Stimulated activated CD4-positive, alpha-beta T cell treated with anti-CD3 and anti-CD28 coated beads, Interleukin-12 subunit alpha, Interleukin-12 subunit beta, amount 100 ng/mL, for 48 hours (primary cell): ENCODE measurements at places on chromosomes 7 and 10.

GRCh38 chr7:22430457-22430856, 69.5 kb downstream of the STEAP1B start:
- no peak for DNase-seq

DNA sequence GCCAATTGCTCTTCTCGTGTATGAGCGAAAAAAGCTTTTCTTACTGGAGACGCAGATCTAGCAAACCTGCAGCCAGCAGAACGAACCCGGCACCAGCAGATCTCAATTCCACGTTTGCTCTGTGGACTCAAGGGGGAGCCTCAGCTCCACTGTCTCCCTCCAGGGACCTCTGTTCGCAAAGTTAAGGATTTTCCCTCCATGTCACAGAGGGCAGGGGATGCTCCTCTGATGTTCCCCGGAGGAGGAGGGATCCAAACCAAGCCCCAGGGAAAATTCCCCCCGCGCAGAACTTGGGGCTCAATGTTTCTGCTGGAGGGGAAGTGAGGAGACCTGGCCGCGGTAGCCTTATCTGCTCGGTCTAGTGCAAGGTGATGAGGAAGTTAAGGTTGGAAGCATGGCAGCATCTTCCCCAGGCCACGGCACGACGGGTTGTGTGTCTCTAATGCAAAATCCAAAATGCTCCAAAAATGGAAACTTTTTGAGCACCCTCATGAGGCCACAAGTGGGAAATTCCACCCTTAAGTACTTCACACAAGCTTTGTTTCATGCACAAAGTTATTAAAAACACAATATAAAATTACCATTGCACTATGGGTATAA, 9.0 kb downstream of the IQCE start:
- DNase-seq: no peak

DNA sequence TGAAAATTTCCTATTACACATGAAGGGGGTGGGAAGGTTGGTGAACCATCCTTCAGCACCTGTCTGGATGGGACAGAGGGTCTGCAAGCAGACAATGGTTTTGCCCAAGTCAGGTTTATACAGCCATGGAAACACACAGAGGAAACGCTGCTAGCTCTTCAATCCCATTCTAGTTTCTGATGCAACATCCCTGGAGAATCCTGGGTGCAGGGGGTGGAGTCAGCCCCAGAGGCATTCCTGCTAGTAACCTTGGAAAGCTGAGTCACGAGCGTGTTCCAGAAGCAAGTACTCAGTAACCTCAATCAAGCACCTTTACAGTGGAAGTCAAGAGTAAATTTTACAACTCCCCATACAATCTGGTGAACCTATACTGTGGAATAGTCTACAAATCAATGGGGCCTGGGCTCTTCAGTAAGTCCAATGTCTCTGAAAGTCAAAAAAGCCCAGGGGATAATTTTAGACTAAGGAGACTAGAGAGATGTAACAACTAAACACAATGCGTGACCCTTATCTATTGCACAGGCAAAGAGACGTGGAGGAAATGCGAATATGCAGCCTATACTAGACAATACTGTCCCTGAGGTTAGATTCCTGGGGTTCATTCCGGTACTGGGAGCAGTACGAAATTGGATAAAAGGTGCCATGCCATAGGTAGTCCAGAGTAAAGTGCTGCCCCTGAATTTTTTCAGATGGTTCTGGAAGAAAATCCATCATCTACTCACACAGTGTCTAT, 95.4 kb downstream of the ZRANB1 start:
- no peak for DNase-seq

DNA sequence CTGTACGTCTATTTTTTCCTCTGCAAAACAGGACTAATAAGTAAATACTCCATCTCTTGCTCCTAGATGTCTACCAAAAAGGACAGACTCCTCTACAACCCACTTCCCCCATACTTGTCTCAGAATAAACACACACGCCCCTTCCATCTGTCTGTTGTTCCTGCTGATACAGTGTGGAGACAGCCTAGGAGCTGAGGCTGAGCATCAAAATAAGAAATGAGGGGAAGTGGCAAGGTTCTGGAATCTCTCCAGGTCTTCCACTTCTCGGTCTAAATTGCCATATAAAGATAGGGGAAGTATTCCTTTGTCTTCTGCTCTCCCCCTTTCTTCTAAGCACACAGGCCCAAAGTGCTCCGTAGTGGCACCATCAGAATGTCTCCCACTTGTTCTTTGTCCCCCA, 30.8 kb upstream of the VSIR start:
- DNase-seq: no peak

- DNase-seq: no peak
Measured at GRCh38 chr10:12067336-12067735, 1.4 kb upstream of the DHTKD1 start.

DNA sequence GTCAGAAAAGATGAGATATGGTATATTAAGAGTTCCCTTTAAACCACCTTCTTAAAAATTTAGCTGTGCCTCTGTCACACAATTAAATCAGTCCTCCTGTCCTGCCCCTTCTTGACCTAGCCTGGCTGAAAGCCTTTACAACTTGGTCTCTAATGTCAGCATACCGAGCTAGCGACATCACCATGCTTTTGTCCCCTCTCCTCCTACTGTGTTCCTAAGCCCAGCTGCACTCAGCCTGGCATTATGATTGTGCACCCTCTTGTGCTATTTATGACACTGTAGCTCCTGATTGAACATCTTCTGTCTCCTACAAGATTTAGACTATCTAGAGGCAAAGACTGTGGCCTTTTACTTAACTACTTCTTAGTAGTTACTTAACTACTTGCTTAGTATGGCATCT, 29.2 kb downstream of the TDRD1 start:
- DNase-seq: no peak

GRCh38 chr7:129665013-129665401, 53.5 kb downstream of the NRF1 start:
- DNase-seq: no peak

GRCh38 chr7:83465643-83466042, 183.3 kb downstream of the SEMA3E start:
- DNase-seq: no peak

- no peak for DNase-seq
Measured at GRCh38 chr7:103063895-103064294, 10.7 kb downstream of the FBXL13 start.

GRCh38 chr7:84780158-84781124, 406.4 kb downstream of the SEMA3D start:
- no peak for DNase-seq

DNA sequence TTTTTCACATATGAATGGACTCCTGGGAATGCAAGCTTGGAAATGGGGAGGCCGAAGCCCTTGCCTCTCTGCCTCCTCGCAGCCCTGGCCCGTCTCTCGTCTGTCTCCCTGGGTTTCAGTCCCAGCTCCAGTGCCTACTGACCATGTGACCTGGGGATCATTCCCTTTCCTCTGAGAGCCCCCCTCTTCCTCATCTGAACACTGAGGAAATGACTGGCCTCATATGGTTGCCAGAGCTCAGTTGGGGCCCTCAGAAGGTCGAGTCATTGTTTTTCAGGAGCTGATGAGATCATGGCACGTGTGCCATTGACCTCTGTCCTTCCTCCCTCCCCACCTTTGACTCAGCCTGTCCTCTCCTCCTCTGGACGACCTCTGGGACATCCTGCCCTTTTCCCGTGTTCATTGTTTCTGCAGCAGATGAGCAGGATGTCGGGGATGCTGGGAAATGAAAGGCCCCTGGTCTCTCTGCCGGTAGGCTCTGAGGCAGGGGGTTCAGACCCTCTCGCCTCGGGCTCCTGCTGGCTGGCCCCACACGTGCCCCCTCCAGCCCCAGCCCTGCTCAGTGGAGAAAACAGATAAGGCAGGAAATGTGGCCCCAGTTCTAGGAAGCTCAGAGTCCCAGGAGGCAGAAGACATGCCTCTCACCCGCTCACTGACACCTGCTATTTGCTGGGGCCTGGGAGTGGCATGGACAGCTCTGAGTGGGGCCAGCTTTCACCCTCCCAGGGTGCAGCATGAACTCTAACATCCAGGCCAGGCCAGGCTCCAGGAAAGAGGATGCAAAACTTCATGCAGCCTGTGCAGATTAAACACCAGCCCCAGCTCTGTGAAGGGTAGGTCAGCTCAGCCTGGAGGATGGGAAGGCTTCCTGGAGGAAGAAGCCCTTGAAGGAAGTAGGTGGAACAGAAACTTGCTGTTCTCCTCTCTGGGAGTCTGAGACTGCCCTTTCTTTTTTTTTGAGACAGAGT, 8.3 kb upstream of the PPP1R35 start:
- DNase-seq: no peak

DNA sequence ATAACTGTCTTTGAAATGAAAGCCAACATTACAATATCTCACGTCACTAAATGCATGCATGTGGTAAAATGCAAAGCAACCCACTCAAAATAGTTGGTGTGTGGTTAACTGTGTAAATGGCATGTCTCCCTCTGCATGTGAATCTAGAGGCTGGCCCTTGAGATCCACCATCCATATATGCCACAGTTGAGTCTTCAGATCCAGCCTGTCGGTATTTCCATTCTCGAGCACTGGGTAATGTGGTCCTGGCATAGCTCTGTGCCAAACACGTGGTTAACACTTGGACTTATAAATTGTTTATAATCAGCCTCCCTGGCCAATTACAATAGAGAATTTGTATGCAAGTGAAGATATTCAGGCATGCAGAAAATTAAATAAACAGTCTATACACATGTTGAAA, 90.3 kb downstream of the LYZL1 start:
- DNase-seq: no peak

- no peak for DNase-seq
Measured at GRCh38 chr10:413662-414071, 275.8 kb downstream of the DIP2C start.

DNA sequence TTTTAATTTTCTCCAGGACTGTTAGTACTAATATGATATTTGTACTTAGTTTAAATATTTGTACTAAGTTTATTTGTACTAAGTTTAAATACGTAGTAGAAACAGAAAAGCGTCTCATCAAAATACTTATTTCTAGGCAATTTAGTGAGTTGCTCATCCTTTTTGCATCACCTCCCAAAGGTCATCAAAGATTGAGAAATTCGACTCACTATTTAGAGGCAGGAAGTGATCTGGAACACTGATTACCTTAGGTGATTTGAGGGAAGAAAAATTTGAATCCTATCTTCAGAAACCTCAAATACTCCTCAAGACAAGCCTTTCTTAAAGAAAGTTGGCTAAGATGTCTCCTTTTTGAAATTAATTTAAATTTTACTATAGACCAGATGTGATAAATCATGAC, 14.5 kb downstream of the WNT16 start:
- DNase-seq: no peak

DNA sequence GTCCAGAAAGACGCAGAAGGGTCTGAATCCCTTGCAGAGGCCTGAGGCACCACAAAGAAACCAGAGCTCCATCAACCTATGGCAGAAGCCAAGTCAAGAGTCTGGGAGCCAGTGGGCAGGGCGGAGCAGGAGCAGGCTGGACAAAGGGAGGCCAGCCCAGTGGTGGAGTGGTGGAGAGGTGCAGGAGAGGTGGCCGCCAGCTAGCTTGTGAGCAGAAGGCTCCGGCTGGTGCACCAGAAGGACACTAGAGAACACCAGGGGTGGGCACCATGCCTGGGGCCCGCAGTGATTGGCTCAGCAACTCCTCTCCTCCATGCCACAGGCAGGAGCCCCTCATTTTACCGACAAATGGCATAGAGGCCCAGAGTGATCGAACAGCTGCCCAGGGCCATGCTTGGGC, 186.6 kb downstream of the GRID1 start:
- DNase-seq: no peak

DNA sequence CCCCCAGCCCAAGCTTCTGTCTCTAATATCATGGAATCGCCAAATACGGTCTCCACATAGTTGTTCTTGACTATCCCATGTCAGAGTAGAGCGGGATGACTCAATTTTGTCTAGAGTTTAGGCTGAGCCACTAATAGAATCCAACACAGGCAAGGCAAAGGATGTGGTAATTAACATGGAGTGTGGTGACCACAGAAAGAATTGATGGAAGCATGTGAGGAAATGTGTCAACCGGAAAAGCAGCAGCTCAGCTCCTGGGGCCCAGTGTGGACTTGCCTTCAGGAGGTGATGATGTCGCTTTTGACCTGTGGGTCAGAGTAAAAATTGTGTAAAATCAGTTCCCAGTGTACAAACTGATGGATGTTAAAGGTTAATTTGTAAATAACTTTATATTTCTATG, 139.3 kb upstream of the KLF6 start:
- no peak for DNase-seq

- DNase-seq: no peak
Measured at GRCh38 chr10:122014652-122015248, 25.8 kb downstream of the TACC2 start.
